ENCODE measurements at places on chromosomes 7 and 10.

- DNase-seq, result peak; percentile 70
Measured at GRCh38 chr7:55423277-55423711, 58.2 kb downstream of the LANCL2 start.

- peak; percentile 37 for DNase-seq
Measured at GRCh38 chr7:13099154-13099795, 411.8 kb downstream of the ARL4A start.

DNA sequence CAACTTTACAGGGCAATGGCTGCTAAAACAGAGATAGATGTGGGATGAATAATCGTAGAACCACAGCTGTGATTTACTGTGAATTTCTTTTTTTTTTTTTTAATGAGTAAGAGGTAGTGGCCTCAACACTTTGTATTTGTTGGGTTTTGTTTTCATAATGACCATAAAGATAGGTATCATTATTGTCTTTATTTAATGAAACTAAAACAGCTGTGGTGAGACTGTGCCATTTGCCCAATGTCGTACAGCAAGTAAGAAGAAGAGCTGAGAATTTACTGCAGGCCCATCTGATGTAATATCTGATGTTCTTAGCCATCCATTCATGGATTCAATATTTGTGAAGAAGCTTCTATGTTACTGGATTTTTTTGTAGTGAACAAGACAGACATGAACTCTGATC lies 271.2 kb downstream of the IPMK start:
- DNase-seq, result no peak

DNA sequence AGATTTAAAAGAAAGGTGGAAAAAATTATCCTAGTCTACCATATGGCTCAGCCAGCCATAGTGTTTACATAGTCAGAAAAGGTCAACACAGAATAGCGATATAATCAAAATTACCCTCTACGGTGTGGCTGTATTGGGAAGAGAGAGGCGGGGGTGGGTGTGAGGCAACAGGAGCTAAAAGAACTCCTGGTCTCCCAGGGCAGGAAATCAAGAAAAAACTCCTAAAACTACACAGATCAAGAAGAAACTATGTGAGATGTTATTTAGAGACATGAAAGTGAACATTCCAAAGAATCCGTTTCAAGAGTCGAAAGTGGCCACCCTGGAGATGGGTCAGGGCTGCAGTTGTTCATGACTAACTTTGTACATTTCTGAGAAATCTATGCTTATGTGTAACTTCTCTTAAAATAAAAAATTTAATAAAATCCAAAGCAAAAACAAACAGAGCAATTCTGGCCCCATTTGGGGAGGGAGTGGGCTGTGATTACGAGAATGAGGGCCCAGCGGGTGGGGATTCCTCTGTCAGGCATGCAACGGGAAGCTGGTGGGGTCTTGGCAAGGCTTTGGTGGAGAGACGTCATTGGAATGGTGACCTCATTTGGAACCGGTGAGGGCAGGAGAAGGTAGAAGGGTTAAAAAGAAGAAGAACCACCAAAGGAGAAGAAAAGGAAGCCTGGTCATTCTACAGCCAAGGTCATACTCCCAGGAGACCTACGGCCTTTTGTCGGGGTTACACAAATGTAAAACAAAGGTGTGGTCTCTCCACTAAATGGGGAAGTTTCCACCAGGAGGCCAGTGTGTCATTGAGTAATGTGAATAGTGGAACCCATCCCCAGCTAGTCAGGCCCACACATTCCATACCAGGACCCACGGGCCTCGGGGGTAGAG lies 71.2 kb upstream of the DUSP5 start:
- peak; percentile 37 for DNase-seq

- DNase-seq, result no peak
Measured at GRCh38 chr7:21587139-21587784, 44.4 kb downstream of the DNAH11 start.

DNA sequence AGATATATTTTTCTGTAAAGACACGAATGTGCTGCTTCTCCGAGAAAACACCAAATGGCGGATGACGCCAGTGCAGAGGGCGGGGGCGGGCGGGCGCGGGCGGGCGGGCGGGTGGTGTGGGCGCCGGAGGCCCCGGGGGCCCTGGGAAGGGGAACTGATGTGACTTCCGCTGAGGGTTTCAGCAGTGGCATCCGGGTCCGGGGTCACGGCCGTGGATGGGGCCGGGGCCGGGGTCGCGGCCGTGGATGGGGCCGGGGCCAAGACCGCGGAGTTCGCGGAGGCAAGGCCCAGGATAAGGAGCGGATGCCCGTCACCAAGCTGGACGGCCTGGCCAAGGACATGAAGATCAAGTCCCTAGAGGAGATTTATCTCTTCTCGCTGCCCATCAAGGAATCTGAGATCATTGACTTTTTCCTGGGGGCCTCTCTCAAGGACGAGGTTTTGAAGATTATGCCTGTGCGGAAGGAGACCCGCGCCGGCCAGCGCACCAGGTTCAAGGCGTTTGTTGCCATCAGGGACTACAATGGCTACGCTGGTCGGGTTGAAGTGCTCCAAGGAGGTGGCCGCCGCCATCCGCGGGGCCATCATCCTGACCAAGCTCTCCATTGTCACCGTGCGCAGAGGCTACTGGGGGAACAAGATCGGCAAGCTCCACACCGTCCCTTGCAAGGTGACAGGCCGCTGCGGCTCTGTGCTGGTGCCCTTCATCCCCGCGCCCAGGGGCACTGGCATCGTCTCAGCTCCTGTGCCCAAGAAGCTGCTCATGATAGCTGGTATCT lies 20.3 kb upstream of the IGF2BP3 start:
- DNase-seq, result peak; percentile 50

GRCh38 chr7:154178895-154179294 lies 126.7 kb downstream of the DPP6 start:
- DNase-seq, result no peak

GRCh38 chr7:130151591-130152492 lies 53.4 kb downstream of the TMEM209 start:
- DNase-seq, result peak; percentile 13

GRCh38 chr10:115654961-115655360 lies 561.8 kb downstream of the ATRNL1 start:
- DNase-seq, result peak; percentile 53

GRCh38 chr10:73867126-73867807 lies 7.1 kb downstream of the CAMK2G start:
- DNase-seq, result no peak

DNA sequence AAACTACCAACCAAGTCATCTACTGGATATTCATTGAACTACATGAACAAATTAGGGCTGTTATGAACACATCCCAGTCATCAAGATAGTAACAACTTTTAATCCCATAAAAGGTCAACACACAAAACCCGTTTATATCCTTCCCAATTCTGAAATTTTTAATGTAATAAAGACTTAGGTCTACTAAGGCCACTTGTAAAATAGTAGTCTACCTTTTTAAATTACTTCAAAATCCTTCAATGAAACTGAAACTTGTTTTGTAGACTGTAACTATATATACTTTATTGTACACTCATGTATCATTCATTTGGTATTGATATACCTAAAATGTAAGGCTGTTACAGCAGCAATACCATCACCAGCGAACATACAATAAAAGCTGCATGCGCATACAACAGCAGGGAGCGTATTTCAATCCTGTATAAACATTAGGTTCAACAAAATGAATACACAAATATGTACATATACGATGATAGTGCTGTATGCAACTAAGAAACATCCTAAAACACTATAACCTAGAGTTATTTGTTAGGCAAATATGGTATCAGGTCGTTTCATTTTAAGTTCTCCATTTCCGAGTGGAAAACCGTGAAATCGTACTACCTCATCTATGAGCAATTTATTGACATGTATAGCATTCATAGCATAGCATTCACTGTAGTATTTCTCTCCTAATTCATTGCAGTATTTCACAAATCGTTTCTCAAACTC lies 973 bp downstream of the ATAD1 start:
- peak; percentile 40 for DNase-seq

GRCh38 chr10:125023862-125024496 lies 82.1 kb downstream of the ZRANB1 start:
- DNase-seq, result no peak

DNA sequence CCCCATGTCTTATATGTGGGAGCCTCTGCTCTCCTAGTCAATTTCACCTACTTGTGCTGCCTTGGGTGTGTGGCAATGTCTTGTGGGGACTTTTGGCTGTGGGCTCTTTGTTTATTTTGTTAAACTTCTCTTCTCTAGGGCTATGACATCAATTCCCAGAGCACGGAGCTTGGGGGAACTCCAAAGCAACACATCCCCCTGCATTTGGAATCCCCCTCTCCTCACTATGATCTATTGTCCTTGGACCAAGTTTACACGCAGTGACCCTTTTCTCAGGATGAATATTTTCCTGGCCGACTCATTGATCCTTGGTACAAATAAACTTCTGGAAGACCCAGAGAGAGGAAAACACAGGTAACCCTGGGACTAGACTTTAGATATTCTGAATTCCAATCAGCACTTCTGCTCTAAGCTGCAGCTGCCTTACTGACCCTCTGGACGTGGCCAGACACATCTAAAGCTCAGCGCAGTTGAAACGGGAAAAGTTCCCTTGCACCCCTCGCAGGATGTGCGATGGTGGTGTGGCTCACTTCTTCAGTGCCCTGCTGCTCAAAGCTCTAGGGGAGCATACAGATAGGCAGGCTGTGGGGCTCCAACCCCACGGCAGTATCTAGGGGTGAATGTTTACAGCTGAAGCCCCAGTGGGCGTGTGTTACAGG lies 110.8 kb downstream of the TMEM178B start:
- DNase-seq, result no peak

DNA sequence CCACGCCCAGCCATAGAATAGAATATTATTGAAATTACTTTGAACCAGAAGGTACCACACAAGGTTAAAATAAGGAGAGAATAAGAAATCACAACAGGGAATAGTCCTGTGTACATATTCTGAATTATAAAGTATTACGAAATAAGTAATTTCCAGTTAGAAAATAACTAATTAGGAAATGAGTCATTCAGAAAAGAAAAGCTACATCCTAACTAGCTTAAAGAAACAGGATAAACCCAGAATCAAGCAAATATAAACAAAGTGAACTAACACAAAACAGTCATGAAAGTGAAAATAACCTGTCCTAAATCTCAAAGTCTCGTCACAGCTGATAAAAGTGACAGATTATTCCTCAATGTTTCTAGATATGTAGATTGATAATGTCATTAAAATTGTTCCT lies 74.8 kb upstream of the NEBL start:
- DNase-seq, result no peak

DNA sequence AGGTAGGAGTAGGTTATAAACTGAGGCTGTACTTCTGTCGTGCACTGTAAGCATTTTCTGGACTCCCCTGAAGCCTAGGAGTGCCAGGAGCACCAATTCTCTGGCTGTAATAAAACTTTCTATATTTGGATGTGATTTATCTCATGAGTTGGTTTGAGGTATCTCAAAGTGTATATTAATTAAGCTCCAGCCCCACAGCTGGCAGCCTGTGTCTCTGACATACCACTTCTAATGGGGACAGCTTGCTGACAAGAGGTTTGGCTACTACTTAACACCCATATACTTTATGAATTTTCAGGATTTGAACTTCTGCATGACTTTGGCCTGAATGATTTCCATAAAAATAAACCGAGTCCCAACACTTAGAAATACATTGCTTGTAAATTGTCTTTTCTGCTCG lies 35.2 kb downstream of the CFAP58 start:
- DNase-seq, result no peak

DNA sequence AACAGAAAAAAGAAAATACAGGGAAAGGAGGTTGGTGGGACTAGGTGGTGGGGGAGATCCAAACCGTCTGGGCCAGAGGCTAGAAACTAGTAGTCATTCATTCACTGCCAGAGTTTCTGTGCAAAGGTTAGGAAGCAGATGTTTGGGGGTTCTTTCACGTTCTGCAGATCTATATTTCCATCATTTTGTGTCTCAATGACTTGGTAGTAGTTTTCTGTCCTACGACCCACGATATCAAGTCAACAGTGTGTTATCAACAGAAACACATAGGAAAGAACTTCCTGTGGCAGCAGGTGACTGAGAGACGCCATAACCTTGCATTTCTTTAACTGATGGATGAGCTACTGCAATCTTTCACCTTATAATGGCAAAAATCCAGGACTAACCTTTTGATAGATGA lies 1.8 kb downstream of the CEP55 start:
- DNase-seq, result no peak

- no peak for DNase-seq
Measured at GRCh38 chr7:100604976-100605911, 3.1 kb downstream of the PCOLCE start.

DNA sequence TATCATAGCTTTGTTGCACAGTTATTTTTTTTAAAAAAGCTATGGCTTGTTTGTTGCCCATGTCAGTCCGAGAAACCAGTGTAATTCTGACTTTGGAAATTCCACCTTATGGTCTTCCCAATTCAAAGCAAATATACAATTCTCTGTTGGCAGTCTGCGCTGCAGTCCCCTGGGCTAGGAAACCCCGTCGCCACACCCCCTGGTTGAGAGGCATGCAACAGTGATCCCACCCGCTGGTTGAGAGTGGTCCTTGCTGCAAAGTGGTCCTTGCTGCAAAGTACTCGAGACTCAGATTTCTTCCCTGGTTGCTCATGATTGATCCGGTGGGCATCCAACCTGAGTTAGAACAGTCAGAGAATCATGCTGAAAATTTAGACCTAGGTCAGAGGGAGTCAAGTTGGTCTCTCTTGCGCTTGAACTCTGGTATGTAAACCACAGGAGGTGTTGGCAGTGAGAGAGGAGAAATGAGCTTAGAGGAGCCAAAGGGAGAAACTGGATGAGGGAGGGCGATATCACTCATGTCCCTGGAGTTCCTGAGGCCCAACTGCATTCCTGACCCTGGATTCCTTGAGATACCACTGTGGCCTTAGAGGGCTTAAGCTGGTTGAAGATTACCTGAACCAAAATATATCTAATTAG lies 45.0 kb upstream of the STK17A start:
- no peak for DNase-seq

GRCh38 chr7:107860279-107860961 lies 30.6 kb upstream of the DLD start:
- no peak for DNase-seq

GRCh38 chr7:43905209-43905946 lies 1.0 kb downstream of the URGCP start:
- peak; percentile 88 for DNase-seq

DNA sequence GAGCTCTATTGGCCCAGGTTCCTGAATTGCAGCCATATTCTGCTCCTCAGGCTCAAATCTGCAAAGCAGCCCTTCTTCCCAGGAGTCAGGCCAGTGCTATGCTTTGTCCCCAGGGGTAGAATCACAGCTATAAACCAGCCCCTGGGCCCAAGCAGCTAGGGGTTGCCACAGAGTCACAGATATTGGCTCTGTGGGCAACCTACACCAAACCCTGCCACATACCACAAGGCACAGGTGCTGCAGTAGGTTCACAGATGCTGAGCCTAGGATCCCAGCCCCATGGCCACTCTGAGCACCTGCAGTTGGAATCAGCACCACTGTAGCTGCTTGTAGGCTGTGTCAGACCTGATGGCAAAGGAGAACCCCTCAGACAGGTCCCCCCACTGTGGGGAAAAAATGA lies 43.1 kb upstream of the CAMK2B start:
- no peak for DNase-seq

GRCh38 chr10:16518822-16519221 lies 2.9 kb downstream of the C1QL3 start:
- peak; percentile 29 for DNase-seq

DNA sequence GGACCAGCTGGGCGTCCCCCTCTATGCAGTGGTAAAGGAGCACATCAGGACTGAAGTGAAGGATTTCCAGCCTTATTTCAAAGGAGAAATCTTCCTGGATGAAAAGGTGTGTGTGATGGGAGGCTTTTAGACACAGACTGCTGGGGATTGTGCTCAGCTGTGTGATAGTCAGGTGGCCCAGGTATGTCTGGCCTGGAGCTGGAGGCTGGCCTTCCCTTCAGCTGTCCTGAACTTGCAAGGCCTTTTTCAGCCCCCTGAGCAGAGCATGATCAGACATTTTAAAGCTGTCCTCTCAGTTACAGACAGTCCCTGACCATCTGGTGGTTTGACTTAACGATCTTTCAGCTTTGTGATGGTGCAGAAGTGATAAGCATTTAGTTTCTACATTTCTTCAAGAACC lies 17.6 kb downstream of the PRXL2A start:
- DNase-seq, result no peak
